ENCODE measurements at places on chromosomes 2 and 18.

DNA sequence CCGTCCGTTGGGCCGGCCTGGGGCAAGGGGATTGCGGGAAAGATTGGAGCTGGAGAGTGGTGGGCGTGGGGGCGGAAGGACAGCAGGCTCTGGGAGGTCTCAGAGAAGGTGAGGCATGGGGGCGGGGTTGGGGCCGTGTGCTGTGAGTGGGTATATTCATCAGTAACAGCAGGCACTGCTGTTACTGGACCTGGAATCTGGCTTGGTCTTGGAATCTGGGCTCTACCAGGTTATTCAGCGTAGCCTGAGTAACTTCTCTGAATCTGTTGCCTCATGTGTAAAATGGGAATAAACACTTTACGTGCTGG lies 435 bp downstream of the RNF181 start:
- no peaks in the 10 kb centered on the region for H3K36me3 ChIP-seq
- H3K27ac ChIP-seq = peak overlapping the region; percentile 92
- peaks cover 3% of the 10 kb centered on the region for H3K4me1 ChIP-seq
- H3K27me3 ChIP-seq = no peaks in the 10 kb centered on the region
- no peak for DNase-seq

- no peak overlapping the region for H3K4me3 ChIP-seq
- no peak overlapping the region for H3K27ac ChIP-seq
- H3K4me1 ChIP-seq = no peaks in the 10 kb centered on the region
- H3K36me3 ChIP-seq = no peaks in the 10 kb centered on the region
- DNase-seq = no peak
These were observed 170.3 kb upstream of the VRK2 start for GRCh38 chr2:57876313-57876712.

DNA sequence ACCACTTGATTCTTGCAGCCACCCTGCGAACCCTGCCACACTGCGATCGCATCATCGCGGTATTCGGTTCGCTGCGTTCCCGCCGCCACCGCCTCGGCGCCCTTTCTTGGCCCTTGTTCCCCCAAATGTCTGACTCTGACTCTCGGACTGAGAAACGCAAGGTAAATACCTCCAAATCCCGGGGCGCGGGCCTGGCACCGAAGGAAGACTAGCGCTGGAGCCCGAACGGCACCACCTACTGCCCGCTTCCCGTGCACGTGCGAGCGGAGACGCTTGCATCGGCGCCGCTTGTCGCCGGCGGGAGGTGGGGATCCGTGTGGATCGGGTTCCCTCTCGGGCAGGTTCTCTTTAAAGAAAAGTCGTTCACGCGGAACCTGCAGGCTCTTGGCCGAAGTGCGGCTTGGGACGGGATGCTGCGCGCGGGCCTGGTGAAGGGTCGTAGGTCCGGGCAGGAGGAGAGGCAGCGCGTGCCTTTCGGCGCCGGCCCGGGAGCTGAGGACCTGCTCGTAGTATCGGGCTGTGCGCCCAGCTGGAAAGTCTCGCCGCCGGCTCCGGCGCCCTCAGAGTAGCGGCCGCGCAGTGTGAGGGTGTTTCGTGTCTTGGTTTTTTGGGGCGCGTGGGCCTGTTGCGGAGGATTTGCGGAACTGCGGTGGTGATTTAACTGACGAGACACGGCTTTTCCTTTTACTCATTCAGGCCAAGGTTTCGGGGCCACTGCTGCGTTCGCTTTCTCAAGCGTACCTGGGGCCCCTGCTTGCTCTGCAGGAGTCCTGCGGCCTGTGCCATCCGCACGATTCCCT lies 514 bp downstream of the BCL2L11 start:
- H3K27ac ChIP-seq = peak overlapping the region; percentile 63
- H3K36me3 ChIP-seq = no peaks in the 10 kb centered on the region
- H3K4me1 ChIP-seq = no peaks in the 10 kb centered on the region
- H3K4me3 ChIP-seq = peak overlapping the region; percentile 61
- H3K27me3 ChIP-seq = no peaks in the 10 kb centered on the region

DNA sequence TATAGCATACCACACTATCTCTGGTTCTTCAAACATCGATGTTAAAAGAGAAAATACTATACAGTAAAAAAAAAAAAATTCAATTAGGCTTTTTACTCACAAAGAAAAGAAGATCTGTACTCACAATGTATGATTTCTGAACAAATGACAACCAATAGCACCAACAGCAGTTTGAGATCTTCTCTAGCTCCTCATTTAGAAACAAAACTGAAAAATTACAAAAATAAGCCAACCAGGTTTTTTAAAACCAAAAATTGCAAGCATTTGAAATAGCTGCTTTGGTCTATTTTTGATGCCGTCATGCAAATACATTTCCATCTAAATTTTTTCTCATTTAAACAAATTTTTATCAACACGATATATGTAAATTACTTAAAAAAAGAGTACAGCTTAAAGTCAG lies 34.3 kb upstream of the RALBP1 start:
- H3K36me3 ChIP-seq = no peaks in the 10 kb centered on the region
- no peak overlapping the region for H3K27ac ChIP-seq

DNA sequence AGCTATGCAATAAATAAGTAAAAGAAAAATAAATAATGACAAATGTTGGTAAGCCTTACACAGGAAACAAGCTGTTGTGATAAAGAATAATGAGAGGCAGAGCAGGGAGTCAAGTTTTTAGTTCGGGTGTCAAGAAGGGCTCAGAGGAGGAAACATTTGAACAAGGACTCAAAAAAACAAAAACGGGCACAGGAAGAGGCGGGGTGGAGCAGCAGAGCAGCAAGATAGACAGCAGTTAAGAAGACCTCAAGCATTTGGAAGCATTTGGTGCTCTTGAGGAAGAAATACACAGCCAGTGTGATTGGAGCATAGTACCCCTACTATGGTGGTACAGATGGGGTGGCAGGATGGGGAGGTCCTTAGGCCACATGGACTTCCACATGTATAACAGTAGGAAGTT lies 2.8 kb downstream of the TMEM169 start:
- H3K27me3 ChIP-seq = no peaks in the 10 kb centered on the region
- no peaks in the 10 kb centered on the region for H3K4me1 ChIP-seq
- no peak overlapping the region for H3K27ac ChIP-seq
- no peaks in the 10 kb centered on the region for H3K36me3 ChIP-seq

- no peak overlapping the region for H3K4me3 ChIP-seq
- DNase-seq = no peak
- H3K4me1 ChIP-seq = no peaks in the 10 kb centered on the region
- H3K36me3 ChIP-seq = no peaks in the 10 kb centered on the region
- H3K27me3 ChIP-seq = no peaks in the 10 kb centered on the region
These were observed 1531.9 kb upstream of the ACVR2A start for GRCh38 chr2:146312899-146313298.

- no peak overlapping the region for H3K4me3 ChIP-seq
- no peaks in the 10 kb centered on the region for H3K27me3 ChIP-seq
- H3K27ac ChIP-seq = no peak overlapping the region
- no peak for DNase-seq
- no peaks in the 10 kb centered on the region for H3K36me3 ChIP-seq
These were observed 2187.6 kb upstream of the CELF4 start for GRCh38 chr18:39753178-39753577.

DNA sequence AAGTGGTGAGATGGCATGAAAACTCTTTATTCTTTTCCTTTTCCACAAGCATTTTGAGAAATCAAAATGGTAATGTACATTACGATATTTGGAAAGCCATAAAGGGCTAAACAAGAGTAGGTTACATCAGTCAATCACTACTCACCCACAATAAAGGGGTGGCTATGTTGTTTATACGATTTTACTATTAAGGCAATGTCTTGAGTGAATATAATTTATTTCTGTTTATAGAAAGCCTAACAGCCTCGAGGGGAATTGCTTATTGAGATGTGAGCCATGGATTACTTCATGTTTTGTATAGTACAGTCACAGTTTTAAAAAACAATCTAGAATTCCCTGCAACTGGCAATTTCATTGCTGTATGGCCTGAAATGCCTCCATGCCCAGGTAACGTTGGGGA lies 237.5 kb upstream of the RBBP8 start:
- peak overlapping the region; percentile 23 for H3K27ac ChIP-seq
- no peak for DNase-seq
- H3K4me3 ChIP-seq = no peak overlapping the region
- H3K27me3 ChIP-seq = no peaks in the 10 kb centered on the region

DNA sequence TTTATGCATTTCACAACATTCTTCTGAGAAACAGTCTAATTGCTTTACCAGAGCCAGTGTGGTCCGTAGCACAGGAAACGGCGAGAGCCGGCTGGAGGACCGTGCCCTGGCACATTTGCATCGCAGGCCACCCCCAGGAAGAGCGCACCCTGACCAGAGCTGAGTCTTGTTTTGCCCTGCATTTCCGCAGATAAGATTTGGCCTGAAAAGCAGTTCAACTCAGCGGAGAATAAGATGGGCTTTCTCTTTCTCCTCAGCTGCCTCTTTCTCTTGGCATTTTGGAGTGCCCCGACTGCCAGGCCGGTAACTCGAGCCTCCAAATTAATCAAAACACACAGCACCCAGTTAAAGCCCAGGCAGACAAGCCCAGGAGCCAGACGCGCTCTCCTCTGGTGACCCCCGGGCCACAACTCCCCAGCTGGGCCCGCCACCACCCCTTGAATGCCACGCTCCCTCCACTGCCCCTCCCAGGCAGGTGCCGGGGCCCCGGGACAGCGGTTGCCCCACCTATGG lies 464 bp downstream of the COL4A4 start:
- no peaks in the 10 kb centered on the region for H3K27me3 ChIP-seq
- H3K4me1 ChIP-seq = peaks cover 13% of the 10 kb centered on the region
- H3K36me3 ChIP-seq = no peaks in the 10 kb centered on the region
- no peak for DNase-seq
- peak overlapping the region; percentile 9 for H3K4me3 ChIP-seq
